HFFc6 (cell line): ENCODE measurements at places on chromosomes 4 and X.

DNA sequence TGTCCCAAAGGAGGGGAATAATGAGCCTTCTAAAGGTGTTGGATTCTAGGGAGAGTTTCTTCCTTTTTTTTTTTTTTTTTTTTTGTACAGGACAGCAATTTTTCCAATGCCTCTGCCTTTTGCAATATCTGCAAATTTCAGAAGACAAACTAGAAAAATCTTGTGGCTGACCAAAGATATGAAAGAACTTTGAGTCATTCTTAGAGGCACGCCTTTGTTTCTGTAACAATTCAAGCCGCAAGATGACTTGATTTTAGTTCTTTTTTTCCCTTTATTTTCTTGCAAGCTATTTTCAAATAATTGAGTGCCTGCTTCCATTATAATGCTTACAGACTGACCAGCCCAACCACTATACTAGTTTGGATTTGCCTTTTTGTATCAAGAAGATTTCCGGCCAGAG lies 47.6 kb upstream of the UXT start:
- DNase-seq, result peak; percentile 4

DNA sequence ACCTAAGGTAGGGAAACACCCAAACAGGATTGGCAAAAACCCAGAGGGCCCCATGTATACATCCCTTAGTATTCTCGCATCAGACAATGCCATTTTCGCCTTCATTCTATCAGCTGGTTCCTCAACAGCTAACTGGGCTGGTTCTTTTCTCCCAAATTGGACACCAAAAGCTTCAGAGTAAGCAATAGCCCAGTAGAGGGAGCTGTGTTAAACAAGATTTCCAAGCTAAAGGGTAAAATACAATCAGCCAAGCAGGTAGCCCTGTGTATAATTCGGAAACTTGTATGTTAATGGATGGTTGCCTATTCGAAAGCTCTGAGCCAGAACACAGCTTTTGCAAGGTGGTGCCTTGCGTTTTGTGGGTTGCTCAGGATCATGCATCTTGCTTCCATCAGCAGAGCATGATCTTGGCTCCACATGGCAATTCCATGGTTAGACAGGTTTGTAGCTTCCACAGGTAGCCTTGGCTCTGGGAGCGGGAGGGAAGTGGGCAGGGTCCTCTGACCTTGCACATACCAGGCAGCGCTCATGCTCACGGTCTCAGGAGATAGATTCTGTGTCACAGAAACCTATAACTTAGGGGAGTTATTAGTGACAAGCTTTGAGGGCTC lies 115.2 kb upstream of the LNX1 start:
- DNase-seq, result peak; percentile 66

- DNase-seq, result no peak
Observed at GRCh38 chrX:142359331-142359730, 154.2 kb upstream of the MAGEC2 start.

- DNase-seq, result no peak
Observed at GRCh38 chrX:133213117-133213516, 5.0 kb downstream of the TFDP3 start.

DNA sequence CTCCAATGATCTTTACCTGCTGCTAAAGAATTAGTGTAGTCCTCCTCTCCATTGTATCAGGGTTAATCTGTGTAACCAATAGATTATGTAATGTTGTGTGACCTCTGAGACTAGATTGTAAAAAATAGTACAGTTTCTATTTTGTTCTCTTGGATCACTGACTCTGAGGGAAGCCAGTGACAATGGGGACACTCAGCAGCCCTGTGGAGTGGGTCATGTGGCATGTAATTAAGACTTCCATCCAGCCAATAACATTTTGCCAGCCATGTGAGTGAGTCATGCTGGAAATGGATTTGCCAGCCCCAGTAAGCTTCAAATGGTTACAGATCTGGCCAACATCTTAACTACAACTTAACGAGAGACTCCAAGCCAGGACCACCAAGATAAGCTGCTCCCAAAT lies 332.3 kb downstream of the PTTG2 start:
- no peak for DNase-seq

DNA sequence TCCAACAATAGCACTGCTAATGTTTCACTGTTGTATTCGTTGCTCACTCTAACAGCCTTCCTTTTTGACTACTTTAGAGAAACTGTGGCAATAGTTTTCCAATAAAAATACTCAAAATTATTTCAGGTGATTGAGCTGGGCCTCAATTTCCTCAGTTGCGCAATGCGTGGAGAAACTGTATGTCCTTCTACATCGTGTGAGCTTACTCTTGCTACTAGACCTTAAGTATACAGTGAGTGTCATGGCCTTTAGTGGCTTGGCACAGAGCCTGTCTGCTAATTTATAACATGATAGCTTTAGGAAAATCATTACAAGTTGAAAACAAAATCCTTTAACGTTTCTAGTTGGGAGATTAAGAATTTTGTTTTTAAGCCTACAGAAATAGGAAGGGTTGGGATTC lies 114.5 kb downstream of the COL4A6 start:
- no peak for DNase-seq

- peak; percentile 4 for DNase-seq
Observed at GRCh38 chr4:99815597-99816011, 1.0 kb upstream of the DAPP1 start.

GRCh38 chr4:2073808-2074481 lies 14.8 kb downstream of the NAT8L start:
- DNase-seq, result no peak

GRCh38 chr4:20259707-20260106 lies 8.0 kb downstream of the SLIT2 start:
- no peak for DNase-seq

- no peak for DNase-seq
Observed at GRCh38 chr4:113083346-113083745, 33.9 kb downstream of the ANK2 start.

GRCh38 chr4:109662771-109663170 lies 40.5 kb downstream of the CASP6 start:
- DNase-seq, result no peak

DNA sequence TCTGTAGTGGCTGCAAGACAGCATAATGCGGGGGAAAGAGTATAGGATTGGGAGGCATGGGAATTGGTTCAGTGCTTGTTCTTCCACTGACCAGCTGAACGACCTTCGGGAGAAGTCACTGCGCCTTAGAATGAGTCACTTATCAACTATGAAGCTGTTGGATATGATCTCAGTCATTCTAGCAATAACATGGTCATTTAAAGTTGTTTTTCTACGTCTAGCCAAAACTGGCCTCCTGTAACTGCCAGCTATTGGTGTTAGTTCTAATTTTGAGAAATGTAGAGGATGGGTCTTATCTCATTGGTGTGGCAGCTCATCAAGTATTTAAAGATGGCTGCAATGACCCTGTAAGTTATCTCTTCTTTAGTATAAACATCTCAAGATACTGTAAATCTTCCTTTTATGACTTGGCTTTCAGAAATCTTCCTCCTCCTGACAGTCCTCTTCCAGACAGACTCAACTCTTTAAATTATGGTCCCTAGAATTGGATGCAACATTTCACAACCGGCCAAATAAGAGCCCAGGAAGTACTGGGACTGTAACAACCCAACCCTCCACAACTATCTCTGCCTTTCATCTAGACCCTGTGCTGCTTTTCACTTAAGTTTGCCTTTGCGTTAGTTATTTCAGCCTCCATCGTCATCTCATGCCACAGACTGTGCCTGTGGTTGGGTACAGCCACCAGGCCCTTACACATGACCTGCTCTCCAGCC lies 243.3 kb downstream of the CBR4 start:
- DNase-seq, result peak; percentile 72

DNA sequence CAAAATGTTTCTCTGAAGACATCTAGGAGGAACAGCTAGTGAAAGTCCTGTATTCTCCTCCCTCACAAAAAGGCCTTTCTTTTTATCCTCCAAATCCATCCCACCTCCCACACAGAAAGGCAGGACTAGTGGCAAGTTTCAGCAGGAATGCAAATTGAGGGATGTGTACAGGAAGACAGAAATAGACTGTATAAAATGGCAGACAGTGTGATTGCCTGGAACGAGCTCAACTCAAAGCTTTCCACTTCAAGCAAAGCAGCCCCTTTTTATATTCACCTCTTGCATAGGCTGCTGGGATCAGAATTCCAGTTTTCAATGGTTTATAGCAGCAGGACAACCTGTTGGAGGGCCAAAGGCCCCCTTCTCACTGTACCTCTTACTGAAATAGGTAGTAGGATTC lies 57.5 kb downstream of the DCX start:
- no peak for DNase-seq

DNA sequence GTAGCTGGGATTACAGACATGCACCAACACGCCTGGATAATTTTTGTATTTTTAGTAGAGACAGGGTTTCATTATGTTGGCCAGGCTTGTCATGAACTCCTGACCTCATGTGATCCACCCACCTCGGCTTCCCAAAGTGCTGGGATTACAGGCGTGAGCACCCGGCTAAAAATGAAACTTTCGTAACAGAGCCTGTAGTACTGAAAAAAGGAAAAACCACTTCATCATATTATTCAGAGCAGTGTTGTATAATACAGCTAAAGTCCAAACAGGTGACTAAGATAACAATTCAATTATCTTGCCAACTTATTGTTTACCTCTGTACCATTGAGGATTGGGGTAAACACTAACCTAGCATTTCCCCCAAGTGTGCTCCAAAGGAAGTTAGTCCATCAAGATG lies 43.9 kb upstream of the HPRT1 start:
- DNase-seq, result no peak

- no peak for DNase-seq
Observed at GRCh38 chr4:159706704-159707103, 603.8 kb downstream of the RAPGEF2 start.

- no peak for DNase-seq
Observed at GRCh38 chr4:187547316-187547715, 448.3 kb upstream of the ZFP42 start.

- DNase-seq, result no peak
Observed at GRCh38 chr4:170167678-170168077, 77.9 kb upstream of the AADAT start.

DNA sequence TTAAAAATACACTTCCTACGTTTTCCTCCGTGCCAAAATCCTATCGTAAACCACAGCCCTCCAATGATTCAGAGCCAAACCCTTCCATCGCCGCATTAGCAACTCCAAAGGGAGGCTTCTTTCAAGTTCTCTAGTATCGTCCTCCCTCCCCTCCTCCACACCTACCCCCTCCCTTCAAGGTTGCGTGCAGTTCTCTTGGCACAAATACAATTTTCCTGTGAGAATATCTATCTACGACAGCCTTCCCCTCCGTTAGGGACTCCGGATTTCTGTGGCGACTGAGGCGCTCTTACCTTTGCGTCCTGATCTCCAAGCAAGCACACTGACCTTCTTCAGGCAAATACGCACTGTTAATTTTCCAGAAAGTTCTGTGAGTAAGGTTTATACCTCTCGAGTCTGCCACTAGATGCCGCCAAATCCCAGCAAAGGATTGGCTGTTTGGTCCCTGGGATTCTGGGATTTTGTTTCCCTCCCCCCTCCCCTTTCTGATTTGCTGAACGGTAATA lies 1.2 kb upstream of the MORF4L2 start:
- peak; percentile 67 for DNase-seq

DNA sequence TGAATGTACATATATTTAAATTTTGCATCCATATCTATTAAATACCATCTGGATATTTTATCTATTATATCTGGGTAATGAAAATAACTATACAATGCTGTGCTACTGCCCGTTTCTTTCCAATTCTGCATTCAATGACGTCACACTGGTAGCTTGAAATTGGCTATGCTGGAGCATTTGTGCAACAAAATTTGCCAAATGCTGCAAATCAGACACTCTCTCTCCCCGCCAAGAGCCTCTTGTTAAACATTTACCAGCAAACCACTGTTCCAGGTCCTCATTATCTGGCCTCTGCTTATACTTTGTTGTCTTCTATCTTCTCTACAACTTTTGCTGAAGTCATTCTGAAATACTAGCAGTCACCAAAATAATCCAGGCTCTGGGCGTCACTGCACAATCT lies 938.4 kb upstream of the FTHL17 start:
- DNase-seq, result no peak

- DNase-seq, result no peak
Observed at GRCh38 chr4:113356453-113356852, 307.0 kb downstream of the ANK2 start.

GRCh38 chrX:10133980-10134676 lies 22.6 kb upstream of the CLCN4 start:
- no peak for DNase-seq

DNA sequence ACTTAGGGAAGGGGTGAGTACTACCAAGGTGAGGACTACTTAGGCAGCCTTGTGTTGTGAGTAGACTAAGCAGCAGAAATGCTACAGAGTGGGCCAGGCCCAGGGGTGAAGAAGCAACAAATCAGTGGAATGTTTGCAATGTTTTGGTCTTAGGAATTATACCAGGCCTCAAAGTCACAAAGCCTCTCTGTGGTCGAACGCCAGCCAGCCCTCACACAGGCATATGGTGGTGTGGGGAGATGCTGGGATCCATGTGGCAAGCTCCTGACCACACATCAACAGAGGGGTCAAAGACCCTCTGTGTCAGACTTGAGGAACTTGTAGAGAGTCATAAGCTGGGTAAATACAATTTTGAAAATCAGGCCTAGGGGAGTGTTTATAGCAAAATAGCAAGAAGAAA lies 153.8 kb upstream of the KLF3 start:
- no peak for DNase-seq

- no peak for DNase-seq
Observed at GRCh38 chrX:65741823-65742222, 74.4 kb downstream of the MSN start.

- no peak for DNase-seq
Observed at GRCh38 chr4:165707128-165707527, 165.9 kb upstream of the TLL1 start.

DNA sequence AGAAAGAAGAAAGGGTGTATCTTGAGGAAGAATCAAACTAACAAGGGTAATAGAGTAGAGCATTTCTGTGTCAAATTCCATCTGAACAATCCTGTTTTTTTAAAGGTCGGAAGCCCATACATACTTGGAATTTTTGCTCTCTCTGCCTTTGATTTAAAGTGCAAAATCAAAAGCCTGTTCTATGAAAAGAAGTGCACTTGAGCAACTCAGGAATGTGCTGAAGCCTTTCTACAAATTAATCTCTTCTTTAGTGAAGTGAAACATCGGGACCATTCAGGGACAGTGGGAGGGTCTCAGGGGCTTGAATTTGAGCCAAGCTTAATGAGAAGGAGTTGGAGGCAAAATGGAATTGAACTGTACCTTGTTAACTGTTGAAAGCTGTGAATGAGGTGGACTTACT lies 1008.5 kb upstream of the LCORL start:
- DNase-seq, result peak; percentile 22

- DNase-seq, result no peak
Observed at GRCh38 chr4:164383058-164383357, 370.9 kb upstream of the SMIM31 start.

- DNase-seq, result peak; percentile 62
Observed at GRCh38 chrX:130682990-130683389, 220.0 kb downstream of the ENOX2 start.

- no peak for DNase-seq
Observed at GRCh38 chr4:42150653-42151567, 1.5 kb downstream of the BEND4 start.

DNA sequence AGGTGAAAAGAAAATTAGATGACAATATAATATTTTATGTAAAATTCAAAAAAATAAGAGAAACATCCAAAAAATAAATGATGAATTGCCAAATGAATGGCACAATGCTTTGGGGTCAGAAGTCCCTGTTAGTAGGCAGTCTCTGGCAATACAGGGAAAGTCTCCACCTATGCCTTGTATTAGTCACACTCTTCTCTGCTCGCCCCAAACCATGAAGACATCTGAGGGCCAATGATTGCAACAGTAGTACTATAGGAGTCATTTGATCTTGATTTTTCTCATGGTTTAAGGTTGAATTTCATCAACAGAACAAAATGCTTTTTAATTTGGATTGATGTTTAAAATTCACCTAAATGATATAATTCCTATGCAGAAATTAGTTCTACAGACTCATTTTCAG lies 3.9 kb upstream of the PRSS12 start:
- no peak for DNase-seq

GRCh38 chrX:39164212-39164611 lies 363.0 kb downstream of the MID1IP1 start:
- no peak for DNase-seq
